ENCODE measurements at places on chromosomes 12 and 14. TPM values are rescaled to one million over a fixed set of nuclear protein-coding genes. Genes with fewer than 3 reads are reported as not detected.

DNA sequence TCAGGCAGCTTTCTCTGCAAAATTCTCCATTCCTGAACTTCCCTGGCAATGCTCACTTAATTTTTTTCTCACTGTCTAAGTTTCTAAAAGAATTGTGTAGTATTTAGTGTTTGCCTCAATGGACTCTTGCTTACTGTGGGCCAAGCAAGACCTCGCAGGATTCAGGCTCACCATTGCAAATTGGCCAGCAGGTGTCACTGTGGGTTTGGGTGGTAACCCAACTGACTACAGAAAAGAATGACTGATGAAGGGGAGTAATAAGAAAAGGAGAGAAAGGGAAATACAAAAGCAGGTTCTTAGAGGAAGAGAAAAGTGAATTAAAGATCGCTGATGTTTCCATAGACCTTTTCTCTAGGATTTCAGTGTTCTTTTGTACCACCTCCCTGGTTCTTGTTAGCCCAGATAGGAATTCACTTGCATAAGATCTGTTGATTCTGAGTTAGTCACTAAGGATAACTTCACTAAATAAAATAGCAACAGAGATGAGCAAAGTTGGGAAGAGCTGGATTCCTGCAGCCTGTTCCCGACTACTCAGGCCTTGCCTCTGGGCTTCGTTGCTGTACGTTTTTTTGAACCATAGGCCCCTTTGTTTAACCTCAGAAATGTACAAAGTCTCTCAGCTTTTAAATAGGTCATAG is 386.5 kb upstream of the DDHD1 start:
- peak; percentile 68 for DNase-seq

- no peak for DNase-seq
These were observed 7.8 kb downstream of the TRAF3 start for GRCh38 chr14:102784892-102785594.

DNA sequence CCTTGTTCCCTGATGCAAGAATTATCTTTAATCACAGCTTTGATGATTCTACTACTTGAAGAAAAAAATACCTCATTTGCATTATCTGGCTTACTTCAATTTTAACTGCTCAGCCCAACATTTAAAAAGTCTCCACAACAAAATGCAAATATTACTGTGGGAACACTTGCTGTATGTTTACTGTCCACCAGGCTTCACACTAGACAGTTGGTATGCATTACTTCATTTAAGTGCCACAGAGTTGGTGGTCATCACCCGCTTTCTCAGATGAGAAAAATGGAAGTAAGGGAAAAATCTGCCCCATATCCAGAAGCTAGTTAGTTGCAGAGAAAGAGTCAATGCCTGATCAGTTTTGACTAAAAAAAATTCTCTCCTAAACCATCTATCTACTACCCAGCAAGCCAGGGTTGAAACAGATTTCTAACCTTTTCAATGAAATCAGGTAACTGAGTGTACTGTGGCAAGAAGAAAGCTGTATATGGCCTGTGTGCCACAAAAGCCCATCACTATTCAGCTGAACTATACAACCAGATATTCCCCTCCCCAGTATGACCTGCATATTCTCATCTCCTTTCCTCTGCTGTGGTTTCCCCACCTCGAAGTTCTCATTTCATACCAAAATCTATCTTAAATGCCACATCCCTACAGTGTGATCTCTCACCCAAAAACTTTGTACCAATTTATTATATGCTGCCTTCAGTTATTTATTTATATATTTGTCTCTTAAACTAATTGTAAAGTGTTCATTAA is 90.3 kb downstream of the ATP2B1 start:
- peak; percentile 27 for DNase-seq

Gene ARHGEF40
- total RNA-seq = 43.9 TPM

Gene HOXC12
- 0.38 TPM for total RNA-seq

Gene FSCB
- not detected for total RNA-seq

All from LHCN-M2 (cell line).